Parietal lobe (tissue), 2 donors: ENCODE measurements at places on chromosomes 1 and 21. TPM values are rescaled to one million over a fixed set of nuclear protein-coding genes. Genes with fewer than 3 reads are reported as not detected.

Gene SLC25A34
- 1.6 TPM for total RNA-seq

Gene OR2T11
- total RNA-seq, result not detected

Gene TNFSF4
- total RNA-seq, result 1.9 TPM

Gene ANGPTL3
- total RNA-seq, result not detected

Gene FBXO2
- 1.9 TPM for total RNA-seq

Gene SYPL2
- total RNA-seq, result not detected

Gene PRMT6
- total RNA-seq, result 17.2 TPM

Gene CYP4A22
- total RNA-seq, result not detected

Gene OLIG1
- total RNA-seq, result 7.5 TPM

Gene CRYBG2
- total RNA-seq, result 0.63 TPM

Gene DIRAS3
- total RNA-seq, result 1.9 TPM

Gene EFNA3
- total RNA-seq, result 11.3 TPM

Gene TNFRSF9
- not detected for total RNA-seq

Gene HES3
- total RNA-seq, result not detected

Gene SMPDL3B
- total RNA-seq, result not detected

Gene TAL1
- total RNA-seq, result 0.94 TPM

Gene ERICH3
- 36.9 TPM for total RNA-seq

Gene ARMH1
- 10.6 TPM for total RNA-seq
